ENCODE measurements at places on chromosomes 3 and 15. TPM values are rescaled to one million over a fixed set of nuclear protein-coding genes. Genes with fewer than 3 reads are reported as not detected.

Gene COL8A1
- total RNA-seq = 1.5 TPM

Gene SLC35A5
- 0.80 TPM for total RNA-seq

Gene ARGFX
- not detected for total RNA-seq

Gene KCNAB1
- total RNA-seq = 1.6 TPM

Gene C3orf80
- 2.5 TPM for total RNA-seq
